ENCODE measurements at places on chromosomes 13 and 19.

DNA sequence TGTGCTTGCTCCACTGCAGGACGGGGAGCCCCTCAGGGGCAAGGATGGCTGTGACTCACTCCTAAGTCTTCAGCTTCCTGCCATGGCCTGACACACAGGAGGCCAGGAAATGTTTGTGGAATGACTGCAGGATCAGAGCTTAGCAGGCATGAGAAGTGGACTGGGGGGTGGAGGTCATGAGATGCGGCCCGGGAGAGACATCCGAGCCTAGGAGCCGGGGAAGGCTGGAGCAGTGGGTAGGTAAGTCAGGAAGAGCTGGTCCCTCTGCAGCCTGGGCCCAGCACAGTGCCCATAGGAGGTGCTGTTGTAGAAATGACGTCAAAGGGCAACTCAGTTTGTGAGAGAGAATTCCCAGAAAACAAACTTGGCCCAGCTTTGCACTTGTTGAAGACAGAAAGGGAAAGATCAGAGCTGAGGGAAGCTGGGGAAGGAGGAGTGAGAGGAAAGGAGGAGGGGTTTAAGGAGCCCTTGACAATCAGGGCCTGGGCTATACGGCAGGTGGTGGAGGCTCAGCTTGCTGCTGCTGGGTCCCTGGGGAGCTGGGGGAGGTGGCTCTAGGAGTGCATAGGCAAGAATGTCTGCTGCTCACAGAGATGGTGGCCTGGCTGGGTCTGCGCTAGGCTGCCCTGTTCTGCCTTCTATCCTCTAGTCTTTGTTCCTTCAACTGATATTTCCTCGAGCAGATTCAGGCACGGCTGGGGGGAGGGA lies 18.5 kb downstream of the POU2F2 start:
- peak; percentile 93 for DNase-seq

DNA sequence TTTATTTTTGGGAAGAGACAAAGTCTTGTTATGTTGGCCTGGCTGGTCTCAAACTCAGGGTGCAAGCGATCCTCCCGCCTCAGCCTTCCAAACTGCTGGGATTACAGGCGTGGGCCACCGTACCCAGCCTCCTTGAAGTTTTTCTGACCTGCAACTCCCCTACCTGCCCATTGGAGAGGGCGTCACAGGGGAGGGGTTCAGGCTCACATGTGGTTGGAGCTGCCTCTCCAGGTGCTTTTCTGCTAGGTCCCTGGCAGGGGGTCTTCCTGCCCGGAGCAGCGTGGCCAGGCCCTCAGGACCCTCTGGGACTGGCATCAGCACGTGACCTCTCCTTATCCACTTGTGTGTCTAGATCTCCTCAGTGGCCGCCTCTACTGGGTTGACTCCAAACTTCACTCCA lies 27.2 kb downstream of the LDLR start:
- DNase-seq = no peak

DNA sequence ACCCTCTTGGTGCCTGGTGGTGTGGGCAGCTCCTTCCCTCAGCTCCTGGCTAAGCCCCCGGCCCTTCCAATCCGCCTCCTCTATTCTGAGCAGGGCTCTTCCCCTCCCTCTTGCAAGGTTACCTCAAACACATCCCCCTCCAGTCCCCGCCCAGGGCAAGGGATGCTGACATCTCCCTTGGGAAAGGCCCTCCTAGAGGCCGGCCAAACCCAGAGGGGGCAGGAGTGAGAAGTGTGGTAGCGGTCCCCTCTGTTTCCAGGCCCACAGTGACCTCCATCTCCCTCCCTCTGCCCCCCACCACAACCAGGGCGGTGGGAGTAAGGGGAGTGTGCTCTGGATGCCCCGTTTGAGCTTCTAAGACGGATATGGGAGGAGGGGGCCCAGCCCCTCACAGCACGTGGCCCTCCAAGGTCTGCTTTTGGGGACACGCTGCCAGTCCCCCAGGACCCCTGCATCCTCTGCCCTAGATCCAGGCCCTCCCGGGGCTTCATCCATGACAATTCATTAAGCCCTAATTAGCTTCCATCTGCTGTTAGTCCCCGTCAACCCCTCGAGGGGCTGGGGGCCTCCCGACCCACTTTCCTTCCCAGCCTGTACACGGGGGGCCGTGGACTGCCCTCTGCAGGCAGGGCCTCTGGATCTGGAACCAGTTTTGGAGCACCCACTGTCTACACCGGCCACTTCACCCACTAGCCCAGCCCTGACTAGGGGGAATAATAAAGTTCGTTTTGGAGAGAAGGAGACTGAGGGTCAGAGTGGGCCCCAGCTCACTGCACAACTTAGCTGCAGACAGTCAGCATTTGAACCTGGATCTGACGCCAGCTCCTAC lies 2.3 kb downstream of the LINGO3 start:
- DNase-seq = no peak

- no peak for DNase-seq
These were observed 5.7 kb downstream of the ANKRD27 start for GRCh38 chr19:32669310-32669709.

GRCh38 chr13:27168906-27169657 lies 2.5 kb downstream of the USP12 start:
- DNase-seq = no peak

GRCh38 chr19:14408491-14409145 lies 10.5 kb downstream of the DDX39A start:
- DNase-seq = no peak

- DNase-seq = peak; percentile 66
These were observed 147.5 kb downstream of the CYSLTR2 start for GRCh38 chr13:48801255-48801654.

DNA sequence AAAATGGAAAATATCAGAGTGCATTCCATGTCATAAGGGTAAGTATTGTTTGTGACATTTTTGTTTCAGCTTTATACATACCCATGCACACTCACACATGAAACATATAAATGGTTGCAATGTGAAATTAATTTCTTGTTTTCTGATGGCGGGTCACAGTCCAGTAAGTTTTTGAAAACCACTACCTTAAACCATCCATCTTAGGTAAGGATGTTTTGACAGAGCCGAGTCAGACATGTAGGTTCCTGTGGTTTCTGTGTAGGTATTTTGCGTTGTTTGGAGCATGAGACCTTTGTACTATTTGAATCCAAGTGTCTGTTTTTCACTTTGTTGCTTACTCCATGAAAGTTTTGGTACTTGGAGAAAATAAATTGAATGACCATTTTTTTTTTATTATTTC lies 121.7 kb downstream of the B3GLCT start:
- DNase-seq = no peak

DNA sequence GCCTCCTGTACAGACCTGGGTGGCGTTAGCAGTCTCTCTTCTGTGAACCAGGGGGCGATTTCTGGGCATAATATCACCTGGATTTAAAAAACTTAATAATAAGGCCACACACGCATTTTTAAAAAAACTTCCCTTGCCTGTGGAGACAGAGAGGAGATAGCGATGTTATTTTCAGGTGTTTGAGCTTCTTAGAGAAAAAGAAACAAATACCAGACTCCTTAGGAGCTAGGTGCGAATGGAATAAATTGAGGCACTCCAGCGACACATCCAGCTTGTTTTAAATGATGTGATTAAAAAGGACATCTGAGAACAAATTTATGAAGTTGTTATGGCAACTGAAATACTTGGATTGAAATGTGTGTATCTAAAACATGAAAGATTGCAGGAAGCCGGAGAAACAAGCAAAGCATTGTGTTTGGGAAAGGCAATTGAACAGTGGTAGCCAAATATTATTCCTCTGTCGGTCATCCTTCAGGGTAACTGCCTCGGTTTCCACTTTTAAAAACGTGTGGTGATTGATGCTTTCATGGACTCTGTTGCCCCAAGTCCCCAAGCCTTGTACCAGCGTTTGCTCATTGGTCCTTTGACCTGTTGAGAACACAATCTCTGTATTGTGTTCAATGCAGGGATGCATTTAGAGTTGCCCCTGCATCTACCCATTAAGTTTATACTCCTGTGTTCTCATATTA lies 158.7 kb downstream of the TM9SF2 start:
- DNase-seq = no peak

DNA sequence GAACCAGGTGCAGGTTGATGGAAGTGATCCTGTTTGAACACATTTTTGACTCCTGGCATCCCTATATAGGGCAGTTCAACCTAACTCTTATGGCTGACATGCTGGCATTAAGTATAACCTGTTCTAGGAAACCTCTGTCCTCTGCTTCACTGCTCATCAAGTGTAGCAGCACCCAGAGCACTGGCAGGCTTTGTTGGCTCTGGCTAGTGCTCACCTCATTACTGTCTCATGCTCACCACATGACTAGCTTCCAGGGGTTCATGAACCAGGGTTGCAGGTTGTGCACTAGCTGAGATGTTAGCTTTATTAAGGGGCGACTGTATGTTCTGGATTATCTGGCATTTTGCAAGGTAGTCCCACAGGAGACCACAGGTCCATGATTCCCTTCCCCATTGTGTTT lies 63.6 kb downstream of the B3GLCT start:
- no peak for DNase-seq

- peak; percentile 74 for DNase-seq
These were observed 129.5 kb upstream of the MCF2L start for GRCh38 chr13:112839356-112840105.

GRCh38 chr13:109401891-109402290 lies 384.5 kb downstream of the IRS2 start:
- DNase-seq = no peak

DNA sequence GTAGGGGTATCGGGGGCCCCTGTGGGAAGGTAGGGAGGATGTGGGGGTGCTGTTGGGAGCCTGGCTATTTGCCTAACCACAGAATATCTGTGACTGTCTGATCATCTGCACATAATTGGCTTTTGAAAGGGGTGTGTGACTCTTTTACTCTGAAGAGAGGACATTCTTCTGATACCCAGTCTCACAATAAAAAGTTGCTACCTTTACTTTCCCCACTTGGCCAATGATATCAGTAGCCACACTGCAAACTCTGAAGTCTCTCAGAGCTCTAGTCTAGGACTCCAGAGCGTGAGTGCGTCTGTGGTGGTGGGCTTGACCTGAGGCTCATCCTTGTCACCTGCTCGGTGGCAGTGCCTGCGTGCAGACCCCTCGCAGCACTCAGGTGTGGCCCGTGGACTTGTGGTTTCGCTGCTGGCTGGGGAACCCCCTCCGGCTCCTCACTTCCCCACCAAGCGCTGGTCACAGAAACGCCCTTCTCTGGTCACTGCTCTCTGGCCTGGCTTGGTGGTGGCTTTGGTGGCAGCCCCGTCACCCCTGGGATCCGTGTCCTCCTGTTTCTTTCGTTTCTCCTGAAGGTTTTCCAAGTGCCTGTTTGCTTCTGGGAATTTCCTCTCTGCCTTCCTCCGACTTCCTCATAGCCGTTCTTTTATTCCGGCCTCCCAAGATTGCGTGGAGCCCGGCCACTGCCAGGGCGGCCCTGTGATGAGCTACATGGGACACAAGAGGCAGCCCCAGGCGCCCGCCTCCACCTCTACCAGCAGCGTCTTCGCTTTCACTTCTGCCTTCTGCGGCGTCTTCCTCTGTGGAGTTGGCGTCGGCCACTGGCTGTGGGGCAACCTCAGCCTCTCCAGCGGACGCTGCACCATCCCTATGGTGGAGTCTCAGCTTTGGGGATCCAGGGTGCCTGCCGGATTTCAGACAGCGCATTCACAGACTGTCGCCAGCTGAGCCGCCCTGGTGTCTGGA lies 78.0 kb downstream of the ATP11A start:
- DNase-seq = no peak

DNA sequence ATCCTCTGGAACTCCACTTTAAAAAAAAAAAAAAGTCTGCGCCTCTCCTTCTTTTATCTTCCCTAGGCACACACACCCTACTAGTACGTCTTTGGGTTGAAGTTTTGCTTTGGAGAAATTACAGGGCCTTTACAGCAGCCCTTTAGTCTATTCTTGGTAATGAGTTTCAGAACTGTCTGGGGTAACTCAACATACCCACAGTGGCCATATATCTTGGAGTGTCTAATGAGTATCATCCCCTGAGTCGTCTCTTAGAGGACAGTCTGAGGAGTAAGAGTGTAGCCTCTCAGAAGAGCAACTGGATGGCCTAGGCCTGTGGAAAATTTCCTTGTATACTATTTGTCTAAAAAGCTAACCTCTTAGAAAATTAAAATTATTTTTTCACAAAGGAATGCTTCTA lies 6.1 kb upstream of the ZNF681 start:
- DNase-seq = no peak

- DNase-seq = no peak
These were observed 12.3 kb downstream of the BORA start for GRCh38 chr13:72740015-72740414.

GRCh38 chr13:30186634-30187415 lies 120.5 kb downstream of the KATNAL1 start:
- no peak for DNase-seq

DNA sequence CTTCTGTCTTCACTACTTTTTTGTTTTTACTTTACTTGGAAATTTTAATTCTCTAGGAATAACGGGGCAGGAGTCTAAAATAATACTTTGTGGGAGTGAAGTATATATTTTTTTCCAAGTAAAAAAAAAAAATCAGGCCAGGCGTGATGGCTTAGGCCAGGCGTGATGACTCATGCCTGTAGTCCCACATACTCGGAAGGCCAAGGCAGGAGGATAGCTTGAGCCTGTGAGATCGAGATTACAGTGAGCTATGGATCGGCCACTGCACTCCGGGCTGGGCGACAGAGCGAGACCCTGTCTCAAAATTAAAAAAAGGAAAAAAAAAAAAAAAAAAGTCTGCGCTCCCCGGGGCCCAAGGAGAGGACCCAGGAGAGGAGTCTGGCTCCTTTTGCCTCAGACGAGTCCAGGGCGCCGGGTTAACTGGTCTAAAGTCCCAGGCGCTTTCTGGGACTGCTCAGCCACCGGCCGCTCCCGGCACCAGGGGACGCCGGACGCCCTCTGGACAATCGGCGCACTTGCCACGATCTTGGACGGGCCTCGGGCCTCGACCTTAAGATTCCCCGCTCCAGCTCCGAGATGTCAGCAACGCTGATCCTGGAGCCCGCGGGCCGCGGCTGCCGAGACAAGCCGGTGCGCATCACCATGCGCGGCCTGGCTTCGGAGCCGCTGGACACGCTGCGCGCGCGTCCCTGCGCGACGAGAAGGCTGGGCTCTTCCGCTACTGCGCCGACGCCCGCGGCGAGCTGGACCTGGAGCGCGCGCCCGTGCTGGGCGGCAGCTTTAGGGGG lies 2.7 kb upstream of the ZFP82 start:
- no peak for DNase-seq

GRCh38 chr19:51094696-51095279 lies 12.1 kb upstream of the KLK14 start:
- no peak for DNase-seq

DNA sequence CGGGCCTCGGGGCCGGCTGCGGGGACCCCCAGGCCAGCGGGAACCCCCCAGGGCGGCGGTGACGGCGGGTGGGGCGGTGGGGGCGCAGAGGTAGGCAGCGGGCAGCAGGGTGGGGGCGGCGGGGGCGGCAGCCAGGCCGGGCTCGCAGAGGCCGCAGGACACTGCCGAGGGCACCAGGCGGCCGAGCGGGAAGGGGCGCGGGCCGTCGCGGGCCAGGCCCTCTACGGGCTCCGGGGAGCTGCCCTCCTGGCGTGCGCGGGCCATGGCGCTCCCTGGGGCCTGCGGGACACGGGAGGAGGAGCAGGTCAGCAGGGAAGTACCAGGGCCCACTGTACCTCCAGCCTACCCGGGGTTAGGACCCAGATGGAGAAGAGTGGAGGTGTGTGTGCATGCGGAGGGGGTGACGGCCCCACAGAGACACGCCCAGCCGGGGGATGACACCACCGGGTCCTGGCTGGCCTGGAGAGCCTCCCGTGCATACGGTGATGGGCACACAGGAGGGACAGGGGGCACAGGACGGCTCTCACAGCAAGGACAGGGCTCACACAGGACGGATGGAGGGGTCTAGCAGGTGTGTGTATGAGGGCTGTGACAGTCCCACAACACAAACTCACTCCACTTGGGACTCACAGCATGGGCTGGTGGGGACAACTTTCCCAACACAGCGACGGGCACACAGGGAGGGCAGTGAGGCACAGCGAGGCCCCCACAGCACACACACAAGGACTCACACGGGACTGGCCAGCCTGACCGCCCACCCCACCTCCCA lies 2.6 kb downstream of the BBC3 start:
- DNase-seq = no peak

GRCh38 chr13:105773241-105773640 lies 762.2 kb downstream of the EFNB2 start:
- no peak for DNase-seq
